ENCODE measurements at places on chromosomes 5 and 9.
A peak's percentile ranks its signal among the peaks of the same experiment; 100 is the strongest.

GRCh38 chr9:83041771-83042170 lies 21.2 kb downstream of the RASEF start:
- H3K4me3 ChIP-seq: no peak overlapping the region
- H3K36me3 ChIP-seq: no peaks in the 10 kb centered on the region
- DNase-seq: no peak
- H3K27ac ChIP-seq: no peak overlapping the region
- no peaks in the 10 kb centered on the region for H3K4me1 ChIP-seq

DNA sequence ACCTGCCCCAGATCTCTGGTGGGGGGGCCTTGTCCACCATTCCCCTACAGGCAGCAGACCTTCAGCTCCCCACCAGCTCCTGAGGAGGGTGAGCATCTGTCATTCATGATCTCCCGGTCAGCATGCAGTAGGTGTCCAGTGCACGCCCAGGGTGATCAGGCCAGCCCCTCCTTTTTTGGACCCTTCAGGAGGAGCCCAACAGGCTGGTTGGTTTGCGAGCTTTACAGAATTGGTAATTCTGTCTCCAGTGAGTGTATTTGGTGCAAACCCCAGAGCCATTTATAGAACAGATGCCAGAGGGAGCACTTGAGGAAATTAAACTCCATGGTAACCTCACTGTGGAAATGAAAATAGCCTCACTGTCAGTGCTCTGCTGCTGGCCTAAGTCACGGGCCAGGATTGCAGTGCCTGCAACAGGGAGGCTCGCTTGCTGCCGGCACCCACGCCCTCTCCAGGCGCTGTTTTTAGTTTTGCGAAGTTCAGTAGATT lies 23.4 kb downstream of the WNK2 start:
- H3K27ac ChIP-seq: peak overlapping the region; percentile 74
- no peaks in the 10 kb centered on the region for H3K36me3 ChIP-seq
- DNase-seq: peak; percentile 80
- no peaks in the 10 kb centered on the region for H3K27me3 ChIP-seq

DNA sequence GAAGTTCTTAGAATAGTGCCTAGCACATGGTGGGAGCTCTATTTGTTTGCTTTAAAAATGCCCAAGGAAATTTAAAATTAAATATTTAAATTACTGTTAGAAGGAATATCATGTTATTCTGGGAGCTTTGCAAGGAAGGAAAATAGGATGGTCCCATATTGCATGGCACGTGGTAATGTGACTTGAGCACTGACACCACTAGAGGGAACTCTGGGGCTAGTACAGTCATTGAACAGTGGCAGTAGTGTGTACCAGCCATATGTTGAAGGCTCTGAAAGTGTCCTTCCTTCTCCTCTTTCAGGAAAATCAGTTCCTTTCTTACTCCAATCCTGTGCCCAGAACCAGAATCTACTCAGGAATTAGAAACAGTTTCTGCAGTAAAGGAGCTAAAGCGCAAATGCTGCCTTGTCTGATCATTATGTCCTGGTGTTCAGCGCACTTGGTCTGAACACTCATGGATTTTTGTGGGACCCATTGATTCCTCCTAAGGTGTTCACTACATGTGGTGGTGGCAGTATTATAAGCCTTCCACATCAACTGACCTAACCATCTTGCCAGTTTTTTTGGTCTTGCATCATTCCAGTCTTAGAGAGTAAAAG lies 54.1 kb downstream of the GDA start:
- no peak for DNase-seq
- no peak overlapping the region for H3K4me3 ChIP-seq
- no peaks in the 10 kb centered on the region for H3K36me3 ChIP-seq

DNA sequence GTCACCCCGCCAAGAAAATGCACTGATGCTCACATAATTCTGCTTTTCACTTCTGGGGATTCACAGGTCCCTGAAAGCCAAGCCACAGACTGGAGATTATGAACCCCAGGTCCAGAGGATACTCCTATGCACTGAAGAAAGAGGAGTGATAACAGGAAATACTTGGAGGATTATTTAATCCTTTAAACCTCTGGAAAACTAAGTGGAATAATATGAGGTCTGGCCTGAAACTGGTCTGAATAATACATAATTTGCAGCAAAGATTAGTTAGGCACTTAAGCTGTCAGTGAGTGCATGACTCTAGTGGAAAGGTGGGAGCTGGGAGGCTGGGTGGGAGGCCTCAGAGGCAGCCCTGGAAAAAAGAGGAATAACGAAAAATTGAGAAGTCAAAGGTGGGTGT lies 45.7 kb downstream of the MARCHF3 start:
- no peak for DNase-seq
- H3K4me3 ChIP-seq: no peak overlapping the region
- H3K4me1 ChIP-seq: no peaks in the 10 kb centered on the region
- H3K27me3 ChIP-seq: no peaks in the 10 kb centered on the region
- H3K36me3 ChIP-seq: no peaks in the 10 kb centered on the region
- H3K27ac ChIP-seq: no peak overlapping the region

- no peak overlapping the region for H3K27ac ChIP-seq
- H3K4me1 ChIP-seq: peaks cover 23% of the 10 kb centered on the region
- no peaks in the 10 kb centered on the region for H3K36me3 ChIP-seq
- H3K4me3 ChIP-seq: no peak overlapping the region
- H3K27me3 ChIP-seq: no peaks in the 10 kb centered on the region
- DNase-seq: no peak
These were observed 60.6 kb upstream of the ADRA1B start for GRCh38 chr5:159855476-159856191.

GRCh38 chr9:79693750-79694149 lies 122.0 kb downstream of the TLE4 start:
- H3K36me3 ChIP-seq: no peaks in the 10 kb centered on the region
- H3K27me3 ChIP-seq: no peaks in the 10 kb centered on the region
- no peaks in the 10 kb centered on the region for H3K4me1 ChIP-seq
- DNase-seq: no peak
- H3K27ac ChIP-seq: no peak overlapping the region
- no peak overlapping the region for H3K4me3 ChIP-seq

Data from tibial artery (tissue), 4 donors.